ENCODE measurements at places on chromosomes 4 and X.

- no peak for DNase-seq
Measured at GRCh38 chr4:41575207-41575606, 37.2 kb downstream of the LIMCH1 start.

DNA sequence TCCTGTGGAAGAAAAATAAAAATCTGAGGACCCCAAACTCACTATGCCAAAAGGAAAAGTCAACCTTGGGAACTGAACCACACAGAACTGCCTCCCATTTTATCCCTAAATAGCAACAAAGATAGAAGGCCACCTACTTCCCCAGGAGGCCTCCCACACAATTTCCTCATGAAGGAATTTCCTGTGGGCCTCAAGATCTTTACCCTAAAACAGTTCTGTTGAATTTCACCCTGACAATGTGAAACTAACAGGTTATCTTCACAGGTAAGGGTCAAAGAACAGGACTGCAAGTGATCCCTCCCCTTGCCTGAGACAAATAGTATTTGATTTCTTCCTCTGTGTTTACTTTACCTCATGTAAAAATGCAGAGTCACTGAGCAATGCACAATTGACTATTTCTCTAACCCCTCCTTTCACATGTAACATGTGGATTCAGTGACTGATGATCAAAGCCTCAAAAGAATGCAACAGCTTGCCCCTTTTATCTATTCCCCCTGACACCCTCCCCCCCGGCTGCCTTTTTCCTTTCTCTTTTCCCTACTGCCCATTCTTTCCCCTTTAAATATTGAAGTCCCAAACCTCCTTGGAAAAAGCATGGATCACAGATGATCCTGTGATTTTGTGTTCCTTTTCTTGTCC, 33.3 kb downstream of the MEPE start:
- DNase-seq = no peak

DNA sequence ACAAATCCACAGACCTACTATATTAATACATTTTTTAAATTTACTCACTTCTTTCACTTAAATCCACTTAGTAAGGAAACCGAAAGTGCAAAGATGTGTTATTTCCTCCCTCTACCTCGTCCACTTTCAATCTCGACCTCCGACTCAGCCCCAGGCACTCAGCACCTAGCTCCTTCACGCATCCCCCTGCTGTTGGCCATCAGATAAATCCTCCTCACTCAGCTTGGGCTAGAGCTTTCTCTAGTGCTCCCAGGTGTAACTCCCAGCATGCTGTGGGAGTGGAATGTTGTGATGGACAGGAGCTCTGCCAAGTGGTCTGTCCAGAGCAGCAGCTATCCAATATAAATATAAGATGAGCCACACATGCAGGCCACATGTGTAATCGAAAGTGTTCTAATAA, 26.7 kb upstream of the TEC start:
- DNase-seq = no peak

- no peak for DNase-seq
Measured at GRCh38 chrX:29231800-29232199, 644.6 kb downstream of the IL1RAPL1 start.

GRCh38 chr4:113730467-113731216, 30.9 kb downstream of the CAMK2D start:
- DNase-seq = no peak

GRCh38 chr4:169050284-169050683, 40.2 kb upstream of the CBR4 start:
- no peak for DNase-seq

DNA sequence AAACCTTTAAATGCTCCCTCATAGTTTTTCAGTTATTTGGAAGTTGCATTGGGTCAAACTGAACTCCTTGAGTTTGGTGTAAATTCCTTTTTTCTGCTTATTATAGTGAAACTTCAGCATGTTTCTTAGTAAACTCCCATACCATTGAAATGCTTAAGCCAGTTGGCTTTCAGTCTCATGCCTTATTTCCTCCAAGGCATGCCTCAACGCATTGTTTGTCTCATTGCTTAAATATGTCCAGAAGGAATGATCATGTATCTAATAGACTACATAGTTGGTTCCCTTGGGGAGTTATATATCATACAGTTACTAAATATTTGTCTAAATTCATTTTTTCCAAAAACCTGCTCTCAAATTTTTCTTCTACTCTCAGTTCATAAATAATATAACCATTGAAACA, 114.0 kb downstream of the STOX2 start:
- DNase-seq = no peak

DNA sequence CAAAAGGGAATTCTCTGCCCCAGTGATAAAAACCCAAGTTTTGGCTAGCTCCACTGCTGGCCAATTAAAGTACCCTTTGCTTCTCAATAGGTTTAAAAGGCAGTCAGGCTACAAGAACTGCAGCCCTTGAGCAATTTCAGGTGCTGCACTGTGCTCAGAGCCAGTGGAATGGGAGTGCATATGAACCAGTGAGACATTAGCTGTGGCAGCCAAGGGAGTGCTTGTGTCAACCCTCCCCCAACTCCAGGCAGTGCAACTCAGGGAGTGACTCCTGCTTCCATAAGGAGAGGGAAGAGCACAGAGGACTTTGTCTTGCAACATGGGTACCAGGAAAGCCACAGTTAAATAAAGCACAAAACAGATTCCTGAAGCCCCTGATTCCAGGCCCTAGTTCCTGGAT, 61.6 kb upstream of the VAMP7 start:
- no peak for DNase-seq

DNA sequence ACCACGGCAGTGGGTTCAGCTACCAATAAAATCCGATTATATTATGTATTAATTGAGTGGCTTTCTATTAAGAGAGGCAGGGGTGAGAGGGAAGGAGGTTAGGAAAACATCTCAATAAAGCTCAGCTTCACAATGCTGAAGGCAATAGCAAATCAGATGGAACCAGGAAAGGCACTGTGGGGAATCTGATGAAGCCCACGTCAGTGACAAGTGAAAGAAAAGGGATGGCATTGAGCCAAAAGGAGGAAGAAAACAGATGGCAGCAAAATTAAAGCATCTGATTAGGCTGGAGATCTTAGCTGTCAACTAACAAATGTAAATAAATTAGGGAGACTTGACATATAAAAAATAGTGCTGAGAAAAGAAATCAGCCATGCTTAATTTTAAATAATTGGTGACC, 180.9 kb downstream of the RASL11B start:
- no peak for DNase-seq

- peak; percentile 24 for DNase-seq
Measured at GRCh38 chr4:47704693-47705325, 133.1 kb downstream of the CORIN start.

DNA sequence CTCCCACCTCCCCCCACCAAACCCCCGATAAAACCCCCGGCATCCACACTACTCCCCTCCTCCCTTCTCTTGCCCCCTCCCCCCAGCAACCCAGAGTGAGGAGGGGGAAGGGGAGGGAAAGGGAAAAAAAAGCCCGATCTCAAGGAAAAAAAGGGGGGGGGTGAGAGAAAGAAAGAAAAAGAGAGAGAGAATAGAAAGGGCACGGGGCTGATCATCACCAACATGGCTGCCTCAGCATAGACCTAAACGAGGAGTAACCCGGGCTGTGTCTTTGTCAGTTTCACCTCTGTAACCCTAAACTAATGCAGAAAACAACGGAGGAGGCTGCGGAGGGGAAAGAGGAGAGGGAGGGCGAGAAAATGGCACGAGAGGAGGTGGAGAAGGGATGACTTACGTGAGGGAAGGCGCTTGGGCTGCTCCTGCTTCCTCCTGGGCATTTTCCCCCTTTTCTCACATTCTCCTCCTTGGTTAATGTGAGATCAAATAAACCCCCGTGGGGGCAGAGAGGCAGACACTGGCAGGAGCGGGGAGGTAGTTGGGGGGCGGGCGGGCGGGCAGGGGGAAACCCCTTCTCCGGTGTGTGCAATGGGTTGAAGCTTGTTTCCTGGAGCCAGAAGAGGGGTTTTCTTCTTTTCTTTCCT, 532 bp downstream of the ZNF827 start:
- peak; percentile 47 for DNase-seq

DNA sequence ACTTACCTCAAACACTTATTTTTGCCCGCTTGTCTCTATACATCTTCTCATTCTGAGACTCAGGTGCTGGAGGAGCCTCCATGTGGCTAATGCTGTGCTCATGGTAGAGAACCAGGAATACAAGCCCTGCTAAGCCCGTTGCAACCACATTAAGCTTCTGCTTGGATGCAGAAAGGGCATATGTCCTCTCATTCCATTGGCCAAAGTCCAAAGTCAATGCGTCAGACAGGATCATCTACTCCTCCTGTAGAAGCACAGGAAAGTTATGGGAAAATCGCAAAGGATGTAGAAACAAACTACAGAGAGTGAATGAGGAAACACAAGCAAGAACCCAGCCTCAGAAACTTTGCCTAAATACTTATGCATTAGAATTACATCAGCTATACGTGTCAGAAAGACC, 124.5 kb upstream of the AGA start:
- no peak for DNase-seq

- no peak for DNase-seq
Measured at GRCh38 chr4:188701952-188702351, 562.7 kb downstream of the TRIML1 start.

DNA sequence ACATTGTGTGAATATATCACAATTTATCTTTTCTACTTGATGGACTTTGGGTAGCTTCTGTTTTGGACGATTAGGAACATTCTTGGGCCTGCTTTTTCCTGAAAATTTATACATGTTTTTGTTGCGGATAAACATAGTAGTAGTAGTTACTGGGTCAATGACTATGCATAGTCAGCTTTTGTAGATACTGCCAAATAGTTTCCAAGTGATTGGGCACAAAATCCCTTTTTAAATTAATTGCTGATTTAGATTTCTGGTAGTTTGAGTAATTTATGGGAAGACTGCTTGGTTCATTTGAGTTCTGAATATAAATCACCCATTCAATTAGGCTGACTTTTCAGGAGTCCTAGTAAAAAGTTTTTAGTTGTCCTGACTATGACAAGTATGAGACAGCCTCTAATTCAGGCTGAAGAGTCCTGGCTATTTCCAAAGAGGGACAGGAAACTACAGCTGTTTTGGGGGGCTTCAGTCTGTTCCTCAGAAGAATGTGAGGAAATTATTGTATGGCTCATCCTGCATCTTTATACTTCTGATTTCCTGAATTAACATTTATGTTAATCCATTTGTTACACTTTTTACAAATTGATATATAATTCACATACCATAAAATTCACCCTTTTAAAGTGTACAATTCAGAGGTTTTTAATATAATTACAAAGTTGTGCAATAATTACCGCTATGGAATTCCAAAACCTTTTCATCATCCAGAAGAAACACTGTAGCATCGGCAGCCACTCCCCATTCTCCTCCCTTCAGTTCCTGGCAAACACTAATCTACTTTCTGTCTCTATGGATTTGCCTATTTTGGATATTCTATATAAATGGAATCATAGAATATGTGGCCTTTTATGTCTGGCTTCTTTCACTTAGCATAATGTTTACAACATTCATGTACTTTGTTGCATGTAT, 14.2 kb downstream of the LRP2BP start:
- no peak for DNase-seq

DNA sequence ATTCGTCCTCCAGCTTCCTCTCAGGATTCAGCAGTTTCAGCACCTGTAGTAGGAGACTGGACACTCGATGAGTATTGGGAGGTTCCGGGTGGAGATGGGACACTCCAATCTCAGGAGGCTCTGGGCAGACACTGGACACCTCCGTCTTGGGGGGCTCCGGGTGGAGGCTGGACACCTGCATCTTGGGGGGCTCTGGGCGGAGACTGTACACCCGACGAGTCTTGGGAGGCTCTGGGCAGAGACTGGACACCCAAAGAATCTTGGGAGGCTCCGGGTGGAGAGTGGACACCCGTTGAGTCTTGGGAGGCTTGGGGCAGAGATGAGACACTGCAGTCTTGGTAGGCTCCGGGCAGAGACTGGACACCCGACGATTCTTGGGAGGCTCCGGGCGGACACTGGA, 28.7 kb upstream of the LANCL3 start:
- no peak for DNase-seq

- DNase-seq = no peak
Measured at GRCh38 chr4:177107288-177107921, 202.3 kb upstream of the NEIL3 start.

DNA sequence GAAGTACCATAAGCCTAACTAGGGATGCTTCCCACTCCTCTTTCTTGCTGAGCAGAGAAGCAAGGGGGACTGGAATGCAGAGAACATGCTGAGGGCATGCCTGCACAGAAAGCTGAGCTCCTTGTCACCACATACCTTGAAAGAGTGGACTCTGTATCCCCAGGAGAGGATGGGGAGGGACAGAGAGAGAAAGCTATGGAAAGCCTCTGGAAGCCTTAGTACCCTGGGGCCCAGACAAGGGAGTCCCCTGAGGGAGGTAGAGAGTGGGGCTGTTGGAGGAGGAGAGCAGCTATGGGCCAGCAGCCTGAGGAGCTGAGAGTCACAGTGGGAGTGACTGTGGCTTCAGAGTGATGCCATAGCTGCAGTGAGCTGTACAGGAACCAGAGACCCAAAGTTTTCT, 77.9 kb downstream of the RTL9 start:
- DNase-seq = no peak

DNA sequence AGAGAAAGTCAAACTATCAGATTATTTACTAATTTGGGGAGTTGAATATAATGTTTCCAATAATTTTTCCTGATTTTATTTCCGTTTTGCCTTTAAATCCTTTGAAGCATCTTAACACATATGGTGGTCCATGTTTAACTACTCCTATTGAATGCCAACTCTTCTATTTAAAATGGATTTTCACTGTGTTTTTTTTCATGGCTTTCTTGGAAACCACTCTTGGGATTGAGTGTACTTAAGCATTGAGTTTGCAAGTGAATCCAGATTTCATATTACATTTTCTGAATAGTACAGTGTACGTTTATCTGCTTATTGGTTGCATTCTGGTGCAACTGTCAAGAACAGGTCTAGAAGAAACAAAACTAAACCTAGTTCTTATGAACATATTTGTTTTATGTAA, 45.6 kb downstream of the RAPGEF2 start:
- no peak for DNase-seq

- no peak for DNase-seq
Measured at GRCh38 chr4:115219862-115220261, 106.4 kb upstream of the NDST4 start.

- DNase-seq = no peak
Measured at GRCh38 chr4:87012265-87012953, 77.6 kb downstream of the AFF1 start.

DNA sequence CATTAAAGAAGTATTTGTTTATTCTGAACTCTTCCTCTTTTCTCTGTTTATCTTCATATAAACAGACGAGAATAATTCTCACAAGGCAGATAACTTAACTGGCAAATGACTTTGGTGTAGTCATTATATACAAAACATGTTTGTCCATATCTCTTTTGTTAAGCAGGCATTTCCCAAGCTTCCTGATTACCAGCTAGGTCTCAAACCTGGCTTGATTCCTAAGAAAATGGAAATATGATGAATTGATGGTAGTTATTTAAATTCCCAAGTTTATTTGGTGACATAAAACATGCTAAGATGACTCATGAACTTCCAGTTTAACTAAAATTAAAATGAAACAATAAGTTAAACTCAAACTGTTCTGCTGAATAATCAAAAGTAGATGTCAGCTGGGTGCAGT, 96.8 kb downstream of the ARSJ start:
- DNase-seq = no peak

- no peak for DNase-seq
Measured at GRCh38 chr4:102642631-102643298, 118.0 kb downstream of the MANBA start.

- no peak for DNase-seq
Measured at GRCh38 chr4:2132438-2132837, 73.3 kb downstream of the NAT8L start.

Data from hepatic stellate cell (primary cell).